DMS79 treated with DMSO at 0.1 percent for 48 hours (cell line): ENCODE measurements at places on chromosomes 2 and 18.

DNA sequence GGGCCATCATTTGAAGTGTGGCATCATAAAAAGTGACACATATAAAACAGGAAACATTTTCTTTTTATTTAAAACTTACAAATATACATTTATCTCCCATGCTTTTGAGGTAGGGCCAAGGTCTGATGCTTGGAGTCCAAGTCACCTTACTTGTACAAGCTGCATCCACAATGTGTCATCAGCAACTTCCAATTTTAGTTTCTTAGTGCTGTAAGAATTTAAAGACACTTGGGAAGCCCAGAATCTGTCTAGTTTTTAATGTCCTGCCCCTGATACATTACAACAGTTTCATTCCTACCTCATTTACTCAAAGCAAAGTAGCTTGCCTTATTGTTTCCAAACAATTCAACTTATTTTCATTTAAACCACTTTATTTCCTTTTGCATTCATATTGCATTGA is 297.7 kb downstream of the MTX2 start:
- DNase-seq, result no peak

GRCh38 chr2:54591551-54591950 is 131.9 kb upstream of the EML6 start:
- DNase-seq, result no peak

GRCh38 chr2:169203952-169204351 is 134.6 kb downstream of the DHRS9 start:
- DNase-seq, result no peak

DNA sequence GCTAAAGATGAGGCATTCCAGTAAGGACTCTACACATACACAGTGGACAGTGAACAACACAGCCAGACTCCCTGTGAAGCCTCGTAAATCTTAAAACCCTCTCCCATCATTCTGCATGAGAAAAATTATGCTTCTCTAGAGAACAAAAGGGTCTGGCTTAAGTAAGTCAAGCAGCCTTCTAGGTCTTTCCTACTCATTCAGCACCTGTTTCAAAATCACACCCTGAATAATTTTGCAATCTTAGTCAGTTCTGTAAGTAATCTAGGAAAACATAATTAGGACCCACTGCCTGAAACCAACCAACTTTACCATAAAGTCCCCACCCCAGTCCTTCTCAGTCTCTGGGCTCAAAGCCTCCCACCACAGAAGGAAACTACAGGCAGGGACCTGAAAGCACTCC is 19.7 kb downstream of the IAH1 start:
- no peak for DNase-seq

DNA sequence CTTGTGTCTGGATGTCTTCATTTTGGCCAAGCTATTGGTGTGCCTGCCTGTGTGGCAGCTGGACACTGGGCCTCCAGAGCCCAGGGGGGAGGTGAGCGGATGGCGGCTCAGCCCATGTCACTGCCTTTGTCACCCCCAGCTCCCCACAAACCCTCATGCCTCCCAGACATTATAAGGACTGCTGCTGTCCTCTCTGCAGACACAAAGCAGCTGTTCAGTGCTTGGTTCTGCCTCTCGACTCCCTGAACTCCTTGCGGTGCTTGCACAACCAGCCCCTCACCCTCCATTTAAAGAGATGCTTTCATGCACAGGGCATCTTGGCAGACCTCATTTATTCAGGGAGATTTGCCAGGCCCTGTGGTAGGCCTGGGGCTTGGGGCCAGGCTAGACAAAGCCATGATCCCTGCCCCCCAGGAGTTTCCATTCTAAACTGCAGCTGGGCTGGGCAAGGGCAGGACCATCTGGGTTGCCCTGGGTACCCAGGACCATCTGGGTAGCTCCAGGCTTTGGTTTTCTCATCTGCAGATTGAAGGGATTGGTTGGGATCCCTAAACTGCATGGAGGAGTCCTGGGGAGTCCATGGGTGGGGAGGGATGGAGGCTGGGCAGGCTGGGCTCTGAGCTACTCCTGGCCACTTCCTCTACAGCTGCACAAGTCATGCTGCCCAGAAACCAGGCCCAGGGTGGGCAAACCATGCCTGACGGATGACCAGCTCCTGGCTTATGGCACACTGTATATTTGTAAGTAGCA is 168.5 kb downstream of the CELF4 start:
- peak; percentile 5 for DNase-seq

GRCh38 chr2:9820020-9820973 is 23.0 kb upstream of the TAF1B start:
- DNase-seq, result no peak

- DNase-seq, result no peak
These were observed 413.0 kb downstream of the MTX2 start for GRCh38 chr2:176682278-176682677.

DNA sequence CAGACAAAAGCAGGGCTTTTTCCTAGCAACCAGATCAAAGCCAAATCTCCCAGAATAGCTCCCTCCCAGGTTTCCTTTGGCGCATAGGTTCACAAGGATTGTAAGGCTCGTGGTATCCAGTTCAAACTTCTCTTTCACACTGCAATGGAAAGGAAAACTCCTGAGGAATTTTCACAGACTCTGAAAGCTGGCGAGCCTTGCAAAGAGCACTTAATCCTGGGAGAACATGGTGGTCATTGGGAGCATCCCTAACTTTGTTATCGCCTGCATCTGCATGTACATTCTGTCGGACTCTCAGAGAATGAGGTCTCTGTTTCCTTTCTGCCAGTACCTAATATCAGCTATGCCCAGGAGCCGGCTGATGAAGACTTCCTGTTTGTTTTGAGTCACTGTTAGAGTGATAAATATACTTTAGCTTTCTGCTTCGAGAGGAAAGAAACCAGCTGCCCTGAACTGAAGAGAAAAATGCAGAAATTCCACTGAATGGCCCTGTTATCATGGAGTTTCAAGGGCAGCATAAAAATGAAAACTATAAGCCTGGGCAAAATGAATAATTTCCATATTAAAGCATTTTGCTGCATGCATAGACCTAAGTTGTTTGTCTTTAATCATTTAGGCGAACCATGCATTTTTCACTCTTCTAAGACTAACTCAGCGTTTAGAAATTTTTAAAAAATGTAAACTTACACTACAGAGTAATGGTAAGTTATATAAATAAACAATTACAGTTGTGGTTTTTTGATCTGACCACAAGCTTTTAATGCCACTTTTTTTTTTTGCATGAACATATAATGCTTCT is 76.4 kb upstream of the ZEB2 start:
- no peak for DNase-seq

- DNase-seq, result no peak
These were observed 112.5 kb downstream of the NEDD4L start for GRCh38 chr18:58156516-58156915.

GRCh38 chr2:223528036-223528435 is 74.1 kb downstream of the SCG2 start:
- DNase-seq, result no peak

DNA sequence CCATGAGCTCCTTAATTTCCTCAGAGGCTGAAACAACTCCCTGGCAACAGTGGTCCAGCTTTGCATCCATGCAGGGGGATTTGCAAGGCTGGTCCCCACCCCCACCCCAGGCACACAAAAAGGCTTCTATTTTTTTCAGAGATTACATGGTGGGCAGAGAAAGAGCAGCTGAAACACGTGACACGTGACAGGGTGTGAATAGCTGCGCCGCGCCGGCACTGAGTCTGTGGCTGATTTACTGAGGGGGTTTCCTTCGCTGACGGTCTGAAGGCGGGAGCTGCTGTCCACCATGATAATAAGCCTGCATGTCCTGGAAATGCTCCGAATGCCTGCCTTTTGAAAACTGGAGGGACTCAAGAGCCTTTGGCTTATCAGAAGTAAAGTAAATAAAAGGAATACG is 50.7 kb upstream of the APCDD1 start:
- DNase-seq, result no peak

GRCh38 chr18:47280121-47280520 is 28.7 kb upstream of the SKOR2 start:
- no peak for DNase-seq

DNA sequence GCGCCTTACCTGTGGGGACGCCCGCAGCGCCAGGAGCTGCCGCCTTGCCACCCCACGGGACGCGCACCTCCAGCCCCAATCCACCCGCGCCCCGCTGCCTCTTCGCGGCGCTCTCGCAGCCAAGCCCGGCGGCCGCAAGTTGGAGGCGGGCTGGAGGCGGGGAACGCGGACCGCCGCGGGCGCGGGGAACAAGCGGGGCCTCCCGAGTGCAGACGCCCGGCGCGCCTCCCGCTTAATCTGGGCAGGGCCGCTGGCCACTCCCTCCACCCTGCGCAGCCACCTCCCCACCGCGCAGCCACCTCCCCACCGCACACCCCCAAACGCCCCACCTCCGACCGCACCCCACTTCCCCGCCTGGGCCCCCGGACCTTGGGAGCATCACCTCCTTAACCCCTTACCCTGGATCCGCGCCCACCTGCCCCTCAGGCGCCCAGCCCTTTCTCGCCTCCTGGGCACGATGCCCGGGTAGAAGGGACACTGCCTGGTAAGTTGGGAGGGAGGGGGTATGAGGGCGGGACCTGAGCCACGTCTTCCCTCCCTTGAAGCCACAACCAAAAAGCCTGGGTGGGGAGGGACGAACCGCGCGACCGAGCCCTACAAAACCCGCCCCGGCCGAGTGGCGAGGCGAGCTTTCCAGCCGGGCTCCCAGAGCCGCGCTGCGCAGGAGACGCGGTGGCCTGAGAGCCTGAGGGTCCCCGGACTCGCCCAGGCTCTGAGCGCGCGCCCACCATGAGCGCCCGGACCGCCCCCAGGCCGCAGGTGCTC is at the start of the genes COL4A3 and COL4A4:
TSS of gene COL4A3 (plus strand) at position 627 of the 765 bp plus-strand sequence. CDS start at position 730, 103 bp downstream.
TSS of gene COL4A4 (minus strand) at position 208 of the 765 bp plus-strand sequence. CDS start 16,722 bp downstream, outside the sequence.
- DNase-seq, result no peak

DNA sequence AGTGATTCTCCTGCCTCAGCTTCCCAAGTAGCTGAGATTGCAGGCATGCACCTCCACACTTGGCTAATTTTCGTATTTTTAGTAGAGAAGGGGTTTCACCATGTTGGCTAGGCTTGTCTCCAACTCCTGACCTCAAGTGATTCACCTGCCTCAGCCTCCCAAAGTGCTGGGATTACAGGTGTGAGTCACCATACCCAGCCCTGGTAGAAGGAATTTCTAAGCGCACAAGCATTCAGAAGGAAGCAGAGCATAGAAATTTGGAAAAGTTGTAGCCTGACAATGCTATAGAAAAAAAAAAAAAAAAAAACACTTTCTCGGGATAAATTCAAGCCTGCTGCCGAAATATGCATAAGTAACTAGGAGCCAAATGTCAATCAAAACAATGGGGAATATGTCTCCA is 249.4 kb downstream of the GRB14 start:
- DNase-seq, result no peak

GRCh38 chr18:75137346-75137877 is 71.5 kb downstream of the PTGR3 start:
- no peak for DNase-seq

- no peak for DNase-seq
These were observed 327.1 kb upstream of the CDH2 start for GRCh38 chr18:28504066-28504465.

DNA sequence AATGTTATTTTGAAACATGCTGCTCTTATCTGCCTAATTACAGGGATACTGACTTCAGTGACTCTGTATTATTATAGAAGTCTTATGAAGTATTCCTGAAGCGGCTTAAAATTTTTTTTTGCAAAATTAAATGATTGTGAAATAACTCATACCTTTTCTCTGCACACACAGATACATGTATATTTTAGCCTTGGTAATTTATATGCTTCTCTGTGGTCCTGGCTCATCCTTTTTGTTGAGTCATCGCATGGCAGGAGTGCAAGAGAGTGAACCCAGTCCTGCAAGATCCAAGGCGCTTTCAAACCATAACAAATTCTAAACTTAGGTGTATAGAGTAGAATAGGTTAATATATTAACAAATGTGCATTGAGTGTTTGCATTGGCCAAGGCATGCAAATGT is 8.6 kb downstream of the CCNT2 start:
- no peak for DNase-seq

DNA sequence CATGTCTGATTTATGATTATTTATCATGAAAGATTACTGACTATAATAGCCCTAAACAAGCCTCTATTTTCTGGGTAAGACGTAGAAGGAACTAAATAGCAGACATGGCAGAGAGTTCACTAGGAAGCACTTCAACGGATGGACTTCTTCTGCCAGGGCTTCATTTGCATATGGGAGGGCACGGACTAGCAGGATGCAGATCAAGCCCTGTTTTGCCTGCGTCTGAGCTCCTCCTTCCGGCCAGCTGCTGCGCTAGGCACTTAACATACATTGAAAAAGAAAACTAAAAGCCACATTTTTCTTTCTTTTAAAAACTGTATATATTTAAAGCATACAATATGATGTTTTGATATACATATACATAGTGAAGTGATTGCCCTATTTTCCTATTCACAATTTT is 340.0 kb upstream of the MEX3C start:
- DNase-seq, result no peak

GRCh38 chr2:208827549-208828221 is 421.1 kb downstream of the PTH2R start:
- DNase-seq, result no peak

- DNase-seq, result no peak
These were observed 17.2 kb downstream of the REV1 start for GRCh38 chr2:99472600-99472960.
